Endothelial cell of umbilical vein (primary cell): ENCODE measurements at places on chromosomes 6 and 20. TPM values are rescaled to one million over a fixed set of nuclear protein-coding genes. Genes with fewer than 3 reads are reported as not detected.

DNA sequence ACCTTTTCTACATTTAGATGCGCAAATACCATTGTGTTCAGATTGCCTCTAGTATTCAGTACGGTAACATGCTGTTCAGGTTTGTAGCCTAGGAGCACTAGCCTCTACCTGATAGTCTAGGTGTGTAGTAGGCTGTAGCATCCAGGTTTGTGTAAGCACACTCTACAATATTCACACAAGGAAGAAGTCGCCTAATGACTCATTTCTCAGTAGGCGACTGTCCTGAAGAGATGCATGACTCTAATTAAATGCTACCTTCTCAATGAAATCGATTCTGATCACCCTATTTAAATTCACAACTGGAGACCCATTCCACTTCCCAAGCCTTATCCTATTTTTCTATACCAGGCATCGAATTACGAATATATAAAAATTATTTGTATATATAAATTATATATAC is 1.3 kb downstream of the MCUR1 start:
- no peak for DNase-seq

The BEND3 gene
- 1.4 and 1.6 TPM in 2 replicates for polyA plus RNA-seq

The BPI gene
- polyA plus RNA-seq: not detected in 2 replicates

DNA sequence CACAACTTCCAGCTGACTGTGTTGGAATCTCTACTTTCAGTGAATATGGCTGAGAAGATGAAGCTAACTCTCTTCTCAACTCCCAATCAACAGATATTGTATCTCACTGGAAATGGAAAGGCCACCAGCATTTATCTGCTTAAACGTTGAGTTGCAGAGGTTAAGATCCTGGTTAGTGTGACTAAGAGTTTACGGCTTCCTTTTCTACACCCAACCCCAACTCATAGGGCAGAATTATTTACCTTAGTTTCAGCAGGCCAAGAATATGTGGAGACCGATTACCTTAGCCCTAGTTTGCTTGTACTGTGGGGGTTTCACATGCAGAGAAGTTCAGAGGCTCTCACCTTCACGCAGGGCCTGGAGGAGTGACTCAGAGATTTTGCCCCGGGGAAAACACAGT is 1026.6 kb downstream of the EYS start:
- DNase-seq: peak; percentile 49

DNA sequence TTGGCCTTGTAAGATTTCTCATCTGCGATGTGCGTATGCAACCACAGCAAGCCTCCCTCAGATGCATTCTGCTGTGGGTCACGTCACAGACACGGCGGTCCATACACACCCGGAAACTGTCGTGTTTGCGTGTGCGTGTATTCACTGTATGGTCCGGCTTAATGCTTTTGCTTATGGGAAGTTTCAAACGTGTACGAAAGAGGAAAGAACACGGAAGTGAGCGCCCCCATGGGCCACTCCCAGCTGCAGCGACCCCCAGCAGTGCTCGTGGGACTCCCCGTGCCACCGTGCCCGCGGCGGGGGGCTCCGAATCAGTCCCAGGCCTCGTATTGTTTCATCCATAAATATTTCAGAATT is 10.2 kb downstream of the DLL1 start:
- DNase-seq: no peak

GRCh38 chr6:15341311-15342001 is 95.6 kb downstream of the JARID2 start:
- no peak for DNase-seq

DNA sequence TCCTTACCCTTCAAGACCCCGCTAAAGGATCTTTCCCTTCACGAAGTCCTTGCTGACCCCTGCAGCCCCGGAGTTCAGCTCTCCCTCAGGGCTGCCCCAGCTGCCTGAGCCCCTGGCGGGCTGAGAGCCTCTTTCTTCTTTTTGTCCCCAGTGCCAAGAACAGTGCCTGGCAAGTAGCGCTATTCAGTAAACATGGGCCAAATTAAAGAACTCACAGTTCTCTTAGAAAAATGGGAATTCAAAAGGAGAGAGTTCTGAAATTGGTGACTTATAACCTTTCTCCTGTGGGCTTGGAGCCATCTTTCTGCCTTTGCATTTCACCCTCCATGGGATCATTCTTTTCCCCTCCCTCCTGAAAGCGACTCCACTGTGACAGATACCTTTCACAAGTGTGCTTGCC is 227.2 kb downstream of the TMEM242 start:
- DNase-seq: no peak

- no peak for DNase-seq
Measured at GRCh38 chr6:24649691-24650090, 3.7 kb upstream of the KIAA0319 start.

- no peak for DNase-seq
Measured at GRCh38 chr6:131470534-131470933, 102.5 kb upstream of the ARG1 start.

DNA sequence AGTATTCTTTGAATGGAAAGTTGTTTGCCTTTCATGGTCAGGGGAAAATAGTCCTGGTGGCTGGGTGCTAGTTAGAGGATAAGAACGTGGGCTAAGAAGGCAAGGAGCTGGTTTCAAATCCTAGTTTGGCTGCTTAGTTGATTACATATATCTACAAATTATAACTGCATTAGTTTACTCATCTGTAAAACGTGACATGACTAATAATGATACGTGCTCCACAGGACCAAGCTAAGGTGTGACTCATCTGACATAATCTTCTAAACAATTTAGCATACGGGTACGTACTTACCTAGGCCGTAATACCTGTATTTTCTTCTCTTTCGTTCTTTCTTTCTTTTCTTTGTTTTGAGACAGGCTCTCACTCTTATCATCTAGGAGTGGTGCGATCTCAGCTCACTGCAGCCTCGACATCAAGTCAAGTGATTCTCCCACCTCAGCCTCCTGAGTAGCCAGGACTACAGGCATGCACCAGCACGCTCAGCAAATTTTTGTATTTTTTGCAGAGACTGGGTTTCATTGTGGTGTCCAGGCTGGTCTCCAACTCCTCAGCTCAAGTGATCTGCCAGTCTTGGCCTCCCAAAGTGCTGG is 1274.2 kb upstream of the GJE1 start:
- DNase-seq: peak; percentile 32

GRCh38 chr6:30618270-30618797 is 694 bp downstream of the MRPS18B start:
- no peak for DNase-seq

GRCh38 chr6:81857812-81858211 is 105.3 kb upstream of the TENT5A start:
- no peak for DNase-seq

GRCh38 chr6:84652356-84653026 is 111.9 kb downstream of the TBX18 start:
- peak; percentile 96 for DNase-seq

The FBXO30 gene
- 2.0 and 3.3 TPM in 2 replicates for polyA plus RNA-seq

The SYNGAP1 gene
- 7.3 and 7.9 TPM in 2 replicates for polyA plus RNA-seq

GRCh38 chr20:8094415-8094818 is 37.6 kb upstream of the PLCB1 start:
- DNase-seq: peak; percentile 87

DNA sequence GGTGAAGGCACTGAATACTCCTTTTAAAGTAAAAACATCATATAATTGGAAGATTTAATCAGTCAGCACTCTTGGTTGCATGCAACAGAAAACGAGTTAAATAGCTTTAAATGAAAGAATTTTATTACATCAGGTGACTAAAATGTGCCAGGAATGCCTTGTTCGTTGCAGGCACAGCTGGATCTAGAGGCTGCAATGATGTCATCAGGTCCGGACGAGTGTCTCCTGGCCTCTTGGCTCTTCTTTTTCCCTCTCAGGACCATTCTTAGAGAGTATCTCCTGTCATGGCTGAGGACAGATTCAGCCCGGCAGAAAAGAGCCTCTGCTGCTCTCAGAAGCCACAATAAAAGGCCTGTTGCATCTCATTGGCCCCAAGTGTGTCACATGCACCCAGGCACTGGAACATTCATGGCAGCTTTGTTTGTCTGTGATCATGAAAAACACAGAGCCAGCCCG is 510.7 kb upstream of the SULF2 start:
- peak; percentile 57 for DNase-seq

DNA sequence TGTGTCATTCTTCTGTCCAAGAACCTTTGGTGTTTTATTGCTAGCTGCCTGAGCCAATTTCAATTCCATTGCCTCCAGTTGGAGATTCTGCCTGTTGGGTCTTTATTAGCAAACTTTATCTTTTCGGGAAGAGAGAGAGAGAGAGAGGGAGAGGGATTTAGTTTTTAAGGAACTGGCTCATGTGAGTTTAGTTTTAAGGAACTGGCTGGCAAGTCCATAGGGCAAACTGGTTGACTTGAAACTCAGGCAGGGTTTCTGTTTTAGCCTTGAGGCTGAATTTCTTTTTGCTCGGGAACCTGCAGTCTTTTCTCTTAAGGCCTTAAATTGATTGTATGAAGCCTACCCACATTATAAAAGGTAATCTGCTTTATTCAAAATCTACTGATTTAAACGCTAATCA is 23.0 kb downstream of the BCKDHB start:
- no peak for DNase-seq

- no peak for DNase-seq
Measured at GRCh38 chr20:16302818-16303217, 270.4 kb downstream of the KIF16B start.

The OPN5 gene
- polyA plus RNA-seq: 0.02 TPM in 1 of 2 replicates, not detected in the other

The NKX2-2 gene
- not detected in 2 replicates for polyA plus RNA-seq

The FRMD1 gene
- polyA plus RNA-seq: not detected in 2 replicates

GRCh38 chr6:41066867-41067304 is 5.3 kb downstream of the OARD1 start:
- peak; percentile 69 for DNase-seq

The ALDH5A1 gene
- 0.49 and 0.51 TPM in 2 replicates for polyA plus RNA-seq

- DNase-seq: no peak
Measured at GRCh38 chr6:19167251-19167650, 669.9 kb upstream of the ID4 start.

The KCNB1 gene
- not detected in 2 replicates for polyA plus RNA-seq
